Large intestine (tissue), 12 donors: ENCODE measurements at places on chromosomes 4 and X.

DNA sequence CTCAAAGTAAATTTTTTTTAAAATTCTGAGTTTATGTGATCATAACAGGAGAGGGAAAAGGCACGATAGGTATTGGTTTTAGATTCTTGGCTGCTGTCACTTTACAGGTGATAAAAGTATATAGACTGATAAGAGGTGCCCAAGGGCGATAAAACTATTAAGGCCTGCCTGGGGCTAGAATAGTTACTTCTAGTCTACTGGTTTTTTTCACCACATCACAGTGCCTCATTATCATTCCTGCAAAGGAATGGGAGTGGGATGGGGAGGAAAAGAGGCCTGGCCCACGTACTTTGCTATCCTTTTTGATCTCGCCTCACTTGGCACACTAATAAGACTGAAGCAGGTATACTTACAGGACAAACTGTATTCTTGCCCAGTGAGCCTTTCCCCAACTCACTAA, 46.6 kb downstream of the CXorf58 start:
- no peak for DNase-seq

GRCh38 chrX:54029529-54030143, 14.6 kb downstream of the PHF8 start:
- no peak for DNase-seq

GRCh38 chr4:89725268-89725667, 111.7 kb downstream of the SNCA start:
- DNase-seq: no peak

GRCh38 chrX:119726900-119727555, 31.4 kb upstream of the SOWAHD start:
- no peak for DNase-seq

DNA sequence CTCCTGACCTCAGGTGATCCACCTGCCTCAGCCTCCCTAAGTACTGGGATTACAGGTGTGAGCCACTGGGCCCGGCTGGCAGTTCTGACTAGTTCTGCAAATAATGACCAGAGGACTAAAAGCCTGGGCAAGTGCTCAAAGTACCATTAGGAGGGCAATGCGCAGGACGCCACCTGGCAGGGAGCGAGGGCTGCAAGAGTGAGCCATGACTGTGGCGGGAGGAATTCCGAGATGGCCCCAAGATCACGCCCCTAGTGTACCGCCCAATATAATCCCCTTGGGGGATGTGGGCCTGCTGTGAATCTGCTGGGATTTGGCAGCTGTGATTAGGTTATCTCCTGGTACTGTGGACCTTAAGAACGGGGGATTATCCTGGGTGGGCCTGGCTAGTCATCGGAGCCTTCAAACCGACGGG, 26.2 kb upstream of the GPR78 start:
- no peak for DNase-seq

- no peak for DNase-seq
These were observed 172.5 kb downstream of the CAMK2D start for GRCh38 chr4:113588895-113589668.

GRCh38 chr4:81352446-81352835, 119.3 kb downstream of the RASGEF1B start:
- no peak for DNase-seq

GRCh38 chrX:100368167-100368566, 41.9 kb downstream of the PCDH19 start:
- DNase-seq: no peak

- peak; percentile 42 for DNase-seq
These were observed 16.3 kb downstream of the MAML3 start for GRCh38 chr4:140137671-140138070.

DNA sequence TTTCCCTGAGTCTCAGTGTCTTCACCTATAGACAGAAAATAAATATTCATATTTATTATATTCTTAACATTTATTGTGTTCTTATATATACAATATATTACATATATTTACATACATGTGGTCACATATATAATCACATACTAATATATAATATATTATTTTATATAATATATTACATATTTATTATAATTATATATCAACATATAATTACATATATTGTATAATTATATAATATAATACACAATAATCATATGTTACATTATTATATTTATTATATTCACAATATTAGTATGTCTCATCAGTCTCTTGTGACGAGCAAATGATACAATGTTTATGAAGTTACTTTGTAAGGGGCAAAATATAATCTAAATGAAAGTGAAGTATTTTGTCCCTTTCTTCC, 87.7 kb downstream of the KDR start:
- DNase-seq: no peak

DNA sequence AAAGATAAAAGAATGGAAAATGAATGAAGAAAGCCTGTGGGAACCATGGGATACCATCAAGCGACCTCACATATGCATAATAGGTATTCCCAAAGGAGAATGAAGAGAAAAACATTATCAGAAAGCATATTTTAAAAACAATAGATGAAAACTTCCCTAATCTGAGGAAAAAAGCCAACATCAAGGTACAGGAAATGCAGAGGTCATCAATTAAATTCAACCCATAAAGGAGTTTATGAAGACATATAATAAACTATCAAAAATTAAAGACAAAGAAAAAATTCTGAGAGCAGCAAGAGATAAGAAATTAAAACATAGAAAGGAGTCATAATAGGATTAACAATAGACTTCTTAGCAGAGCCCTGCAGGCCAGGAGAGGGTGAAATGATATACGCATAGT, 397.5 kb downstream of the GPM6A start:
- no peak for DNase-seq

- DNase-seq: peak; percentile 63
These were observed 33.3 kb downstream of the SLIT2 start for GRCh38 chr4:20284990-20285389.

- peak; percentile 19 for DNase-seq
These were observed 6.0 kb upstream of the WDR13 start for GRCh38 chrX:48591255-48591791.

GRCh38 chr4:37879365-37879764, 11.5 kb upstream of the TBC1D1 start:
- DNase-seq: no peak

DNA sequence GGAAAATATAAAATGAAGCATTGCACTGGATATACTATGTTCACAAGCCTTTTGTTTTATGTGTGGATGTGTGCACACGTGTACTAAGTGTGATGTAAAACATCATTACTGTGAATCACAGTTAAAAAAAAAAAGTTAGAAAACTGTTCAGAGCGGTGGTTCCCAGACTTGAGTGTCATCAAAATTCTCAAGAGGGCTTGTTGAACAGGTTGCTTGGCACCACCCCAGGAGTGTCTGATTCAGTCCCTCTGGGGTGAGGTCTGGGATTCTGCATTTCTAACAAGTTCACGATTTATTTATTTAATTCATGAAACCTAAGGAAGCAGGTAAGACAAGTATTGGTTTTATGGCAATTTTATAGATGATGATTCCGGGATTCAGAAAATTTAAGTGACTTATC, 1.8 kb downstream of the CENPU start:
- no peak for DNase-seq

GRCh38 chr4:140335076-140335475, 38.4 kb upstream of the SCOC start:
- DNase-seq: no peak

DNA sequence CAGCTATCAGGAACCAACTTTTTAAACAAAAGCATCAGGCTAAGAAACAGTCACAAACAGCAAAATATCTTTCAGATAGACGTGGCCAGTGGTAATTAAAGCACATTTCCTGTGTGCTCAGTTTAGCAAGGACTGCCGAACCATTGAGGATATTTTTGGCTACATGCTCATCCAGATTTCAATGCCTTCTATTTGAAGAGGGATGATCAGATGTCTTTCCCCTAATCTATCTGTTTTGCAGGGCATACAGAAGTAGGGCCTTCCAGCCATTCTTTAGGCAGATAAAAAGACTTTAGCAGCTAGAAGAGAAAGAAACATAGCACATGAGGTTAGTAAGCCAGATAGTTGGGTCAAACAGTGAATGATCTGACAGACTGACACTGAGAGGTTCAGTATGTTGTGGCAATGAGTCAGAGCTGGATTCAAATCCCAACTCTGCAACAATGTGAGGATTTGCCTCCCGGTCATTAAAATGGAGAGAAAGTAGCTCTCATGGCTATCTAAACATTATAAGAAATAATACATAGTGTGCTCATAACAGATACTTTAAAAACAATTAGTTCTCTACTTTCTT, 100.0 kb upstream of the PRKG2 start:
- DNase-seq: no peak

DNA sequence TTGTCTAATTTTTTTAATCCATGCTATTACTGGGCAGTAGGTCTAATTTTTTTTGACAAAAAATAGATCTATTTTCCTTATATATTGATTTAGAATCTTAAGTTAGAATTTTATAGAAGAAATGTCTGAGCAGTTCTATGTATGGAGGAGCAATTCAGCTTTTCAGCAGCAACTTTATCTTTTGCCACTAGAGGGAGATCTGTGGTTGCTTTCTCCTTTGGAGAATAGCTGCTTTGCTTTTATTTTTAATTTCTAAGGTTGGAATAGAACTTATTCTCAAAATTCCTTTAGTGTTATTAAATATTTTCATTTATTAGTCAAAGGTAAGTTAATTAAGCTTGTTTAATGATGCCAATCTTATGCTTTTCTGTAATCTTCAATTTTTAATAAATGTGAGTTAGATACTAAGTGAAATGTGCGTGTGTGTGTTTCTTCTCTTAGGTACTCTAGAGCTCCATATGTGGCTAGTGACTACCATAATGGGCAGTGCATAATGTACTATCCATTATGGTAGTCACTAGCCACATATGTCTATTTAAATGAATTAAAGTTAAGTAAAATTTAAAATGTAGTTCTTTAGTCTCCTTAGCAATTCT, 29.3 kb downstream of the FAM199X start:
- peak; percentile 1 for DNase-seq

GRCh38 chr4:184168406-184169019, 49.2 kb downstream of the ENPP6 start:
- peak; percentile 61 for DNase-seq

GRCh38 chr4:77600521-77601451, 4.8 kb upstream of the CXCL13 start:
- DNase-seq: no peak

DNA sequence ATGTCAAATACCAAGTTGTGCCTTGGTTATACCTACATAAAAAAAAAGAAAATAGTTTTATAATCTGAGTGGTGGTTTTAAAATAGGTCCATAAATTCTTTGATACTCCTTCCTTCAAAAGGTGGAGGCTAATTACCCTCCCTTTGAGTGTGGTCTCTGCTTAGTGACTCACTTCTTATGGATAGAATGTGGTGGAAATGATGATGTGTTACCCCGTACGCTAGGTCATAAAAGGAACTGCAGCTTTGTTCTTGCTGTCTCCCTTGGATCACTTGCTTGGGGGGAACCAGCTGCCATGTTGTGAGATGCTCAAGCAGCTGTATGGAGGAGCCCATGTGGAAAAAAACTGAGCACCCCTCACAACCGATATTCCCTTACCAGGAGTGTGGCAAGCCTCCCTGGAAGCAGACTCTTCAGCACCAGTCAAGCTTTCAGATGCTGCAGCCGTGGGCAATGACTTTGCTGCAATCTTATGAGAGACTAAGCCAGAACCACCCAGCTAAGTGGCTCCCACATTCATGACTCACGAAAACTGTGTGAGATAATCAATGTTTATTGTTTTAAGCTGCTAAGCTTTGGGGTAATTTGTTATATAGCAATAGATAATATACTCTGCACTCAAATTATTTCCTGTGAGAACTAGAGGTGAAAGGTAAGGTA, 195.0 kb upstream of the GATB start:
- peak; percentile 2 for DNase-seq

GRCh38 chr4:152356428-152357034, 179.4 kb downstream of the FBXW7 start:
- no peak for DNase-seq

DNA sequence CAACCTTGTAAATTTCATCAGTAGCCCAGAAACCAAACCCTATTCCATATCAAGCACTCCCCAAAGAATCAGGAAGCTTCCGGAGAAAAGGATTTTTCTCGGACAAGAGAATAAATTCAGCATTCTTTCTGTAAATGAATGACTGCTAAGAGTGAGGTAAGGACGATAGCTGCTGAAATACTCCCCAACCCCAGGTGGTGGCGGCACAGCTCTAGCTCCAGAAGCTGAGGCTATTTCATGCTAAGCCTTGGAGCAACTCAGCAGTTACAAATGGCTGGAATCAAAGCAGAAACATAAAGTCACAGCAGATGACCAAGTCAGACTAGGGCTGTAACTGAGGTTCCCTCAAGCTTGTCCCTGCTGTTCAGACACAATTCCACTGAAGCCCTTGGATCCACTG, 13.9 kb upstream of the PCDH19 start:
- DNase-seq: no peak

GRCh38 chrX:47285836-47286320, 53.1 kb downstream of the USP11 start:
- no peak for DNase-seq

- no peak for DNase-seq
These were observed 537.8 kb upstream of the BOD1L1 start for GRCh38 chr4:14165222-14165920.

- no peak for DNase-seq
These were observed 40.1 kb upstream of the HELT start for GRCh38 chr4:184978211-184978610.

- no peak for DNase-seq
These were observed 36.3 kb downstream of the PKD2 start for GRCh38 chr4:88043586-88044340.

GRCh38 chr4:163217505-163217904, 50.8 kb upstream of the NAF1 start:
- no peak for DNase-seq

GRCh38 chr4:2497931-2498330, 29.0 kb downstream of the RNF4 start:
- DNase-seq: no peak

DNA sequence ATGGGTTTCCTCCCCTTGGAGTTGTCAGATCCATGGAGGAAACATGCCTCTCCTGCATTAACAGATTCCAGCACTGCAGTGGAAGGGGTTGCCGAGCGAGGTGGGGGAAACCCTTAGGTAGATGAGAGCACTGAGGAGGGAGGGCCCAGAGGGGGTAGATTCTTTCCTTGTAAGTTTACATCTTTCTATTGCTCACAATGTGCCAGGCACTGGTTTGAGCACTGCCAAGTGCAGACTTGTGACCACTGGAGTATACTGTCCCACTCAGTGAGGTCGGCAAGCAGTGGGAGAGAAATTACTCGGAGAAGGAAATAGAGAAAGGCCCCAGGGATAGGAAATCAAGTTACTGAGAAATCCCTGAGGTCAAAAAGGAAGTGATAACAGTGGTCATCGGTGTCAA, 27.8 kb upstream of the TMEM154 start:
- no peak for DNase-seq

GRCh38 chr4:109803924-109804571, 2.2 kb upstream of the CFI start:
- no peak for DNase-seq

DNA sequence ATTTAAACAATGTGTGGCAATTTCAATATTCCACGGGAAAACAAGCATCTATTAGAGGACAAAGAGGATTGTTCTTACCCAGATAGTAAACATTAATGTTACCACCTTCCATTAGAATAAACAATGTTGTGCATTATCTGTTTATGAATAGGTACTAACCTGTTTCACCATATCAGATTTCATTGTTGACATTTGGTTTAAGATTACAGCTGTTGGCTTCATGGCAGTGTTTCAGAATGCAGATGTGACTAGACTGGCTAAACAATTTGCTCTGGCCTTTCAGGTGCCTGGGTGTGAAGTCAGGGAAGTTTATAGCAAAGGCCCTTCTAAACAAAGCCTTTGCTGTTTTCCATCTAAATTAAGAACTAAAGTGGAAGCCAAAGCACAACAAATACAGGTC, 464.7 kb upstream of the FAM47C start:
- DNase-seq: no peak
